SK-MEL-5 (cell line): ENCODE measurements at places on chromosomes 13 and 19.

GRCh38 chr19:55299991-55300390 is 16.2 kb downstream of the BRSK1 start:
- DNase-seq: no peak

- no peak for DNase-seq
Observed at GRCh38 chr13:21973437-21974125, 302.7 kb downstream of the FGF9 start.

DNA sequence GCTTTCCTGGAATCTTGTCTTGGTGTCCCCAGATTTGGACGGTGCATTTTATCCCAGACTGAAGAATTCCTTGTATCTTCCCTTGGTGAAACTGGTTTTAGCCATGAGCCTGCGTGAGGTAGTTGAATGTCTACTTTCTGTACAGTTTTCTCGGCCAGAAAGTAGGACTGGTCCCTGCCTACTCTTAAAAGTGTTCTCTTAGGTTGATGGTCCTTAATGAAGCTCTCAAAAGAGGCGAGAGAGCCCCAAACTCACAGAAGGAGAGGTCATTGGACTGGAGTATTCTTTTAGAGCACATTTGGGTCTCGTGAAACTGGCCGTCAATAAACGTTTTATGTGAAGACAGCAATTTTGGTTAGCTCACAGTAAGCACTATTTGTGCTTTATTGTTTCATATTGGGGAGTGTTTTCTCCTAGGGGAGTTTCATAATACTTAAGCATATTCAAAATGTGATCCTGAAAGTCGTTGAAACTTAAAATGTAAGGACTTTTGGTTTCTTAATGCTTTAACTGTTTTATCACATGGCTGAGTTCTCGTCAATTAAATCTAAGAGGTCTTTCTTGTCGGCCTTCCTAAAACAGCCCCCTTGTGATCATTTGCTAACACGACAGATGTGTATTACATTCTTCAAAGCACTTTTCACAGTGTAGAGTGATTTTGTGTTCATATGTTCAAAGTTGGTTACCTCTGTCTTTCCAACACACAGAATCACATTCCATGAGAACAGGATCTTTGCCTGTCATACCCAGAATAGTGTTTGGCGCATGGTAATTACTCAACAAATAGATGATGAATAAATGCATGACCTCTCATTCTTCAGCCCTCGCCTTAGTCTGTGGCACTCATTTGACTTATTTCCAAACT is 889 bp downstream of the GTF2F2 start:
- DNase-seq: peak; percentile 54

DNA sequence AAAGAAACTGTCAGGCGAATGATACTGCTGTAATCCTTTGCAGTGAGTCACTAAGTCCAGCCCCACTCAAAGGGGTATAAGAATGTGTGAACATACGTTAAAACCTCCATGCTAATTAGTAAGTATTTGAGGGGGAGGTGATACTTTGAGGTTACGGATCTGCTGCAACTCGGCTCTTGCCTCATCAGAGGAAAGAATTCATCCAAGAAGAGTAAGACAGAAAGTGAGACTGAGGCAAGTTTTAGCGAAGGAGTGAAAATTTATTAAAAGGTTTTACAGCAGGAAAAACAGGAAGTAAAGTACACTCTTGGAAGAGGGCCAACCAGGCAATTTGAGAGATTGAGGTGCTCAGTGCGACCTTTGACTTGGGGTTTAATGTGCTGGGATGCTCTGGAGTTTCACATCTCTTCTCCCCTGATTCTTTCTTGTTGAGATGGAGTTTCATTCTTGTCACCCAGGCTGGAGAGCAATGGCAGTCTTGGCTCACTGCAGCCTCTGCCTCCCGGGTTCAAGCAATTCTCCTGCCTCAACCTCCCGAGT is 9.8 kb downstream of the CLEC4M start:
- DNase-seq: no peak

GRCh38 chr13:76879203-76879882 is 6.9 kb downstream of the KCTD12 start:
- DNase-seq: no peak

DNA sequence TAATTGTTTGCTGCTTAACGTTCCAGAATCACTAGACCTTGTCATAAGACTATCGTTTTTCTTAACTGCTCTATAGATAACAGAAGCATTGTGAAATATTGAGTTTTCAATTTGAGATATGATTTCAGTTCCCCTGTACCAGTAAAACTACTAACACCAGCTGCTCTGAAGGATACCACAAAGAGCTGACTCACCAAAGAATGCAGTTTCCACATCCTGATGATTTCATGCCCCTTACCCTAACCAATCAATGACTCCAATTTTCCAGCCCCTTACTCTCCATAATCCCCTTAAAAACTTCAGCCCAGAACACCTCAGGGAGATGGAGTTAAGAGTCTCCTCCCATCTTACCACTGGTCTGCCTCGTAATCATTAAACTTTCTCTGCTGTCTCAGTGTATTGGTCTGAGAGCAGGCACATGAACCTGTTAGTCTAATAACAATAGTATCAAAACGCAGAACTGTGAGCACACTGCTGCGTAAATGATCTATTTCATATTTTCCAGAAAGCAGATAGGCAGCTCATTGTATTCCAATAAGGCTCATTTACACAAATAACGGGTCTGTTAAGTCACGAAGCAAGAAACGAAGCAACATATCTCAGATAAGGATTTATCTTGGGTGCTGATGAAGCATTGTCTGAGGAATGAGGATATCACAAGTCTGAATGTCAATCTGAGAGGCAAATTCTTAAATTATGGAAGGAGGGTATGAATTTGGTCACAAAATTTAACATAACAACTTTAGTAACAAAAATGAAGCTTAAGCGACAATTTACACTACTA is 14.1 kb upstream of the CCNA1 start:
- DNase-seq: peak; percentile 42

GRCh38 chr19:18294467-18294864 is 13.0 kb upstream of the JUND start:
- no peak for DNase-seq

DNA sequence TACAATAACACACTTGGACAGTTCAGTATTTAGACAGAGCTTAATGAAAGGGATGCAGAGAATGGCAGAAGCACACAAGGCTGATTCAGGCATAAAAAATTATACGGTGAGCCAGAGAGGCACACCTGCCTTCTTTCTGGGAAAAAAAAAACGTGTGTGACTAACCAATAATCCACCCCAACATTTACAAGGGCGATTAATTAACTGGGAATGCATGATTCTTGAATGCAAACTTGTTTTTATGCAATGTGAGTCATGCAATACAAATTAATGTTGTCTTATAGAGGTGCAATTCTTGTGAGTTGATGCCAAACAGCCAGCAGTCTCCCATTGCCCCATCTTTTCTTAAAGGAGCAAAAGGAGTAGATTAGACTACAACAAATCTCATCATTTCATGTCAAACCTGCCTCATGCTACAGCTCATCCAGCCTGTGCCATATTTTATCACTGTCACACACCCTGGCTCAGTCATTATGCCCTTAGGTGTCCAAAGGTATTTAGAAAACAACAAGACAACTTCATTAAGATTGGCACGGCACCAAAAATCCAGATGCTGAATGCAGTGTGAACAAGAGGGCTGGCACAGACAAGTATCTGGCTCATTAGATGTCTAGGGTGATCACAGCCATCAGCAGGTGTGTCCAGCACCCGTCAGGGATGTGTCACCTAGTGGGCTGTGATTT is 721.1 kb downstream of the EFNB2 start:
- DNase-seq: no peak
